ENCODE measurements at places on chromosomes 4 and X.

GRCh38 chr4:140807491-140808252, 51.5 kb upstream of the TBC1D9 start:
- no peaks in the 10 kb centered on the region for H3K36me3 ChIP-seq
- no peaks in the 10 kb centered on the region for H3K4me1 ChIP-seq
- H3K4me3 ChIP-seq = no peak overlapping the region

GRCh38 chr4:2662598-2662997, 93.5 kb downstream of the TNIP2 start:
- H3K27me3 ChIP-seq = no peaks in the 10 kb centered on the region
- no peak overlapping the region for H3K4me3 ChIP-seq
- H3K36me3 ChIP-seq = peaks cover 45% of the 10 kb centered on the region
- DNase-seq = no peak
- peaks cover 18% of the 10 kb centered on the region for H3K4me1 ChIP-seq
- no peak overlapping the region for H3K27ac ChIP-seq

DNA sequence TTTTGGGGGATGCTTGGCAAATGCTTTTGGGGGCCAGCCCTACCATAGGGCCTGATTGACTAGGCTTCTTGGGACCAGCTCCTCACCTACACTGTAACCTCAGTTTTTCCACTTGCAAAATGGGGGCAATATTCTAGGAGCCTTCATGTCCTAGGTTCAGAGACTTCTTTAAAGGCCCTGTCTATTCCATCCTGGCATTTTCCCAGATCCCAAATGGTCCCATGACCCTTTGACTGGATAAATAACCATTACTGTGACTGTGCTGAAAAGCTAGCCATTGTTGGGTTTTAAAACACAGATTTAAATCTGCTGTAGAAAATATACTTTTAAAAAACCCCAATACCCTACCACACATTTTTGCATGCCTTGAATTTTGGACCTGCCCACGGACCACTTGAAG, 149.8 kb downstream of the EFNB1 start:
- no peaks in the 10 kb centered on the region for H3K36me3 ChIP-seq
- peaks cover 1% of the 10 kb centered on the region for H3K4me1 ChIP-seq
- no peak overlapping the region for H3K4me3 ChIP-seq
- no peak for DNase-seq

GRCh38 chrX:2136848-2137247, 363.9 kb downstream of the DHRSX start:
- H3K27me3 ChIP-seq = no peaks in the 10 kb centered on the region
- no peak overlapping the region for H3K4me3 ChIP-seq
- DNase-seq = no peak
- no peaks in the 10 kb centered on the region for H3K36me3 ChIP-seq
- H3K27ac ChIP-seq = no peak overlapping the region

DNA sequence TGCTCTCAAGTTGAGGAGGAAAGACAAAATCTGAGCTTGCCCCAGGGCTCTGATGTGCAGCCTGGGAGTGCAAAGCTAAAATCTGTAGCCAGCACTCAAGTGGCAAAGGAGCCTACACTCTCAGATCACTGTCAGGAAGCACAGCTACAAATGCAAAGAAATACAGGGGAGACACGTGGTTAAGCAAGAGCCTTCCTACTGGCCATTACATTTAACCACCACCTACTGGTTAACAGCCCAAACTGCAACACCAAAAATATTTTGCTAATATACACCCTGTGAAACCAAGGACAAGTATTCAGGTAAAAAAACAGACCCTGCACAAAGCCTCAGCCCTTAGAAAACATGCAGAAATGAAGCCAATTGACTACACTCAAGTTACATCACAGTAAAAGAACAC, 170.4 kb upstream of the FGF16 start:
- H3K36me3 ChIP-seq = no peaks in the 10 kb centered on the region
- no peaks in the 10 kb centered on the region for H3K4me1 ChIP-seq
- DNase-seq = no peak
- no peaks in the 10 kb centered on the region for H3K27me3 ChIP-seq

- peaks cover 6% of the 10 kb centered on the region for H3K36me3 ChIP-seq
- H3K4me1 ChIP-seq = no peaks in the 10 kb centered on the region
- DNase-seq = no peak
- H3K27ac ChIP-seq = no peak overlapping the region
- H3K27me3 ChIP-seq = no peaks in the 10 kb centered on the region
Observed at GRCh38 chr4:146285037-146285436, 70.7 kb downstream of the REELD1 start.

DNA sequence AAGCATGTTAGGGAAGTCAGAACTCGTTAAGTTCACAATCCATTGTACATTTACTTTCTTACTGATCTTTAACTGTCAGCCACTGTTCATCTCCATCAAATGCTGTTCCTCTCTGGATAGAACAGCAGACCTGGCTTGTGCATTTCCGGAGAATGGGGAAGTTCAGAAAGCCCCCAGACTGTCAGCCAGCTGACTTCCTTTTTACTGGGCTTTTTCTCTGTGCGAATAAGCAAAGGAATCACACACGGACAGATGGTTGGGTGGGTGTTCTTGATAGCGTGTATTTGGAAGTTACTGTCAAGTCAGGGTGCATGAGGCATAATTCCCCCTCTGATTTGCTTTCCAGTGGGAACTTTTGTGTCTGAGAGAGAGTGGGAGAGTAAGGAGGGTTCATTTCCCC, 56.8 kb downstream of the TSPAN7 start:
- H3K4me3 ChIP-seq = no peak overlapping the region
- H3K4me1 ChIP-seq = no peaks in the 10 kb centered on the region
- H3K27ac ChIP-seq = no peak overlapping the region

DNA sequence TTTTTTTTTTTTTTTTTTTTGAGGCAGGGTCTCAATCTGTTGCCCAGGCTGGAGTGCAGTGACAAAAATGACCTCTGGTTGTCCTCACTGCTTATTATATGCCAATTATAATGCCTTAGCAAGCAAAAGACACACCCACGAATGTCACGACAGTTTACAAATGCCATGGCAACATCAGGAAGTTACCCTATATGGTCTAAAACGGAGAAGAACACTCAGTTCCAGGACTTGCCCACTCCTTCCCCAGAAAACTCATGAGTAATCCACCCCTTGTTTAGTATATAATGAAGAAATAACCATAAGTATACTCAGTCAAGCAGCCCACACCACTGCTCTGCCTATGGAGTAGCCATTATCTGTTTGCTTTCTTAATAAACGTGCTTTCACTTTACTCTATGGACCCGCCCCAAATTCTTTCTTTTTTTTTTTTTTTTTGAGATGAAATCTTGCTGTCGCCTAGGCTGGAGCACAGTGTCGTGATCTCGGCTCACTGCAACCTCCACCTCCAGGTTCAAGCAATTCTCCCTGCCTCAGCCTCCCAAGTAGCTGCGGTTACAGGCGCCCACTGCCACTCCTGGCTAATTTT, 106.2 kb downstream of the SMIM20 start:
- peaks cover 14% of the 10 kb centered on the region for H3K27me3 ChIP-seq
- peak; percentile 66 for DNase-seq
- H3K36me3 ChIP-seq = no peaks in the 10 kb centered on the region
- peak overlapping the region; percentile 35 for H3K4me3 ChIP-seq
- peak overlapping the region; percentile 61 for H3K27ac ChIP-seq

DNA sequence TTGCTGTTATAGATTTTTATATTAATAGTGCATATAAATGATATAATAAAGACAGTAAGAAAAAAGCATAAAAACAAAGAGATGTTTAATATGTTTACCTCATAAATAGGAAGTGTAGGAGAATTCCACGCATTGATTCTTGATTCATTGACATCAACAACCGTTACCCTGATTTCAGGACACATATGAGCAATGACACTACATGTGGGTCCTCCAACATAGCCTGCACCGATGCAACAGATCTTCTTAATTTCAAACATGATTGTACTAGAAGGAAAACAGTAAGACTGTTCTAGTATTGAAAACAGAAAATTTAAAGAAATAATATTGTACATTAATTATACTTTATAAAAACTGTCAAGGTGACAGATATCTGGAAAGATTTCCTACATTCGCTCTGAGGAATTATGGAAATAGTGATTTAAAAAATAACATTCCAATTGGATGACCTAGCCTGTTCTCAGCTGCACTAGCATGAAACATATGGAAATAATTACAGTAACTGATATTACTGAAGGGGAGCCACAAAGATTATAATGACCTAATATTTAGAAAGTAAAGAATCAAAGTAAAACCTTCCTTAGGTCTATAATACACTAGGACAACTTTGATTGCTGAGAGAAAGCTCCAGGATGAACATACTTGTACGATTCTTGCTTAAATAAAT, 5.9 kb downstream of the UGDH start:
- H3K4me1 ChIP-seq = peaks cover 7% of the 10 kb centered on the region
- no peaks in the 10 kb centered on the region for H3K27me3 ChIP-seq
- DNase-seq = no peak
- H3K4me3 ChIP-seq = no peak overlapping the region
- no peak overlapping the region for H3K27ac ChIP-seq

GRCh38 chrX:13013363-13014110, 30.9 kb downstream of the FAM9C start:
- H3K27me3 ChIP-seq = no peaks in the 10 kb centered on the region
- peak overlapping the region; percentile 88 for H3K27ac ChIP-seq
- peaks cover 65% of the 10 kb centered on the region for H3K4me1 ChIP-seq
- peak; percentile 39 for DNase-seq

- H3K27me3 ChIP-seq = no peaks in the 10 kb centered on the region
- H3K27ac ChIP-seq = no peak overlapping the region
- H3K36me3 ChIP-seq = no peaks in the 10 kb centered on the region
- DNase-seq = no peak
- H3K4me1 ChIP-seq = peaks cover 11% of the 10 kb centered on the region
Observed at GRCh38 chr4:146469022-146469421, 52.7 kb downstream of the SLC10A7 start.

DNA sequence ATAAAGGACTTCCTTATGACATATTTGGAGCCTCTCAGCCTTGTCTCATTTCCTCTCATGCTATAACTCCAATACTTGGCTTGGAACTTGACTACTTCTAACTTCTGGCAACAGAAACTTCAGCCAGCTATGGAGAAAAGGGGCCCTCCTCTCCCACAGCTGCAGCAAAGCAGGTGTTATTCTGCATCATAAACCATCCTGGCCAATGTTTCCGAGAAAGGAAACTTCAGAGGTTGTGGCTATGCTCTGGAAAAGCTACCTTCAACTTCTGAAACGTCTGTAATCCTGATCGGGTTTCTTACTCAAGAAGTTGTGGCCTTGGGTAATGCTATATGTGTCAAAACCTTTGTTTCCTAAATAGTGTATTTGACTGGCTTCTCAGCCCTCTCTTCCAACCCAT, 109.5 kb upstream of the CDX4 start:
- no peak overlapping the region for H3K27ac ChIP-seq
- no peak overlapping the region for H3K4me3 ChIP-seq
- peaks cover 1% of the 10 kb centered on the region for H3K36me3 ChIP-seq
- H3K27me3 ChIP-seq = no peaks in the 10 kb centered on the region
- DNase-seq = no peak
- no peaks in the 10 kb centered on the region for H3K4me1 ChIP-seq

DNA sequence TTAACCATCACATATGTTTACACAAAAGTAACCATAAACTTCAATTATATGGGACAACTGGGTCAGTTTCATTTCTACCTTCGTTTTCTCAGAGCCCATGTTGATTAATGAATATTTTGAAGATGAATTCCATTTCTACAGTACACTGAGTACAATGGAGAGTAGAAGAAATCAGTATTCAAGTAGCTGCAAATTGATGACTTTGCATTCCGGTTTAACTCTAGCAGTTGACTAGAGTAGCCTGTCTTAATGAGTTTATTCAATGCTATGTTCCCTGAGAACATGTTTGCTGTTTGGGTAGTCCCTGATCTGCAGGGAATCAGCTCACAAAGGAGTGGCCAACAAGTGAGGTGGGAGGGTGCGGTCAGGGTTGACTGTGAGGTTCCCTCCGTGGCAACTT, 168.3 kb downstream of the TRIML1 start:
- H3K36me3 ChIP-seq = no peaks in the 10 kb centered on the region
- no peak overlapping the region for H3K4me3 ChIP-seq
- H3K27ac ChIP-seq = no peak overlapping the region
- no peak for DNase-seq

All from activated CD4-positive, alpha-beta memory T cell treated with anti-CD3 and anti-CD28 coated beads for 36 hours (primary cell).